SK-N-SH treated with all-trans-retinoic acid at 6 μM for 48 hours (cell line): ENCODE measurements at places on chromosomes 6 and 20.

- ATAC-seq = no peak
Measured at GRCh38 chr6:147879031-147879580, 370.6 kb downstream of the SAMD5 start.

- peak; percentile 77 for ATAC-seq
Measured at GRCh38 chr6:158408552-158409130, 96.4 kb downstream of the TULP4 start.

- ATAC-seq = peak; percentile 79
Measured at GRCh38 chr20:50575865-50576720, 65.9 kb downstream of the PTPN1 start.

DNA sequence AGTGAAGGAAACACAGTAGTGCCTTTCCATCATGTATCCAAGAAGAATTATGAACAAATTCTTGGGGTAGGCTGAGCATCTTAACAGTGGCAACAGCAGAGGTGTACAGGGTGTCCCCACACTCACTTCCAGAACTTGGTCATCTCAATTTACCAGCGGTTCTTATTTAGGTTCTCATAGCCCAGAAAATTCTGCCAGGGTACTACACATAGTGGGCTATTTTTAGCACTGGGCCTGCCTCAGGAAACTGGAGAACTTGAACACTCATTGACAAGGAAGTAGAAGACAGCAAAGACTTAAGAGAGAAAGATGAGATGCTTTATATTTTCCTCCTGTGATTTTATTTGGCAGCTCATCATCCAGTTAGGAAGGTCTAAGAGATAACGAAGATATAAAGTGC is 71.8 kb upstream of the PHIP start:
- no peak for ATAC-seq

- ATAC-seq = no peak
Measured at GRCh38 chr6:104787305-104787704, 72.4 kb downstream of the HACE1 start.

DNA sequence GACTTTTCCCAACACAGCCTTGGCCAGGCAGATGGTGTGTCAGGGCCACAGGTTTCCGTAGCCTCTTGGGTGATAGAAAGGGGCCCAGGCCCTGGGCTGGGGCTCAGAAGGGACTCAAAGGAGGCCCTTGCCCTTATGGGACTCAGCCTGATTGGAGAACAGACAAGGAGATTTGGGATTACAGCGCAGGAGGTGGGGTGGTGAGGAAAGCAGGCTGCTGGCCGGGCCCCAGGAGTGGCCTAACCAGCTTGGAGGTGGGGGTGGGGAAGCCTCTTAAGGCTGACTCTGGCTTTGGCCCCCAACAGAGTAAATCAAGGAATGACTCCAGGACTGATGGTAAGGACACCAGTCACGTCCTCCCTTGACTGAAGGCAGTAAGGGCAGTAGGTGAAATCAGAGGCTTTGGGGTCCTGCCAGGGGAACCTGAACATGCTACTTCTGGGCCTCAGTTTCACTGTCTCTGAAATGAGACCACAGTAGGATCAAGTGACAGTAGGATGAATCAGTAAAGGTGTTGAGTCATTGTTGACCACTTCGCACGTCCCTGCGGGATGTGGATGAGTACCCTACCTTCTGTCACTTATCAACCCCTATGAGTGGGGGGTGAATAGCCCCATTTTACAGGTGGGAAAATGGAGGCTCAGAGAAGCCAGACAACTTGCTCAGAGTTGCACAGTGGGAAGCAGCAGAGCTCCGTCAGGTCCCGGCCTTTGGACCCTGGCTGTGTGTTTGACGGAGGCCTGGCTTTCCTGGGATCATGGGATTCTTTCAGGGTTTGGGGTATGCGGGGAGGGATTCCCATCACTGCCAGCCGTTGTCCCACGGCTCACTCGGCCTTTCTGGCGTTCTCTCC is 4.5 kb downstream of the SNAI1 start:
- ATAC-seq = no peak
